ENCODE measurements at places on chromosomes 1 and 21.

DNA sequence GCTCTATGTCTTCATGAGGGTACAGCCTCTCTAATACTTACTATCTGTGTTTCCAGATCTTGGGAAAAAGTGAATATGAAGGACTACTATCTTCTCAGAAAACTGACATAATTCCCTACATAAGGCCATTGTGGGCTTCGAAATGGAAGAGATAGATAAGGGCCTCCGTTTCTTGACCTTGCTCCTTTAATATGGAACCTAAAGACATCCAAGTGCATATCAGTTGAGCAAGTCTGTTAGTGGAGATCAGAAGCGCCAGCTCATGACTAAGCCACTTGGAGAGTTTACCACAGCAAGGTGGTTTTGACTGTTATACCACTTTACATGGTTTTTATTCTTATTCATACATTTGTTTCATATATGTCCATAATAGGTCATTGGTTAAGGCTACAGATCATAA lies 35.3 kb upstream of the FCER1A start:
- peak; percentile 20 for DNase-seq

- DNase-seq: no peak
Measured at GRCh38 chr1:183883623-183884022, 78.7 kb downstream of the RGL1 start.

- no peak for DNase-seq
Measured at GRCh38 chr1:34781071-34781843, at the start of gene GJB3. GJB3 (plus strand) TSS chr1:34781214; CDS start chr1:34784763, 3,549 bp downstream.

DNA sequence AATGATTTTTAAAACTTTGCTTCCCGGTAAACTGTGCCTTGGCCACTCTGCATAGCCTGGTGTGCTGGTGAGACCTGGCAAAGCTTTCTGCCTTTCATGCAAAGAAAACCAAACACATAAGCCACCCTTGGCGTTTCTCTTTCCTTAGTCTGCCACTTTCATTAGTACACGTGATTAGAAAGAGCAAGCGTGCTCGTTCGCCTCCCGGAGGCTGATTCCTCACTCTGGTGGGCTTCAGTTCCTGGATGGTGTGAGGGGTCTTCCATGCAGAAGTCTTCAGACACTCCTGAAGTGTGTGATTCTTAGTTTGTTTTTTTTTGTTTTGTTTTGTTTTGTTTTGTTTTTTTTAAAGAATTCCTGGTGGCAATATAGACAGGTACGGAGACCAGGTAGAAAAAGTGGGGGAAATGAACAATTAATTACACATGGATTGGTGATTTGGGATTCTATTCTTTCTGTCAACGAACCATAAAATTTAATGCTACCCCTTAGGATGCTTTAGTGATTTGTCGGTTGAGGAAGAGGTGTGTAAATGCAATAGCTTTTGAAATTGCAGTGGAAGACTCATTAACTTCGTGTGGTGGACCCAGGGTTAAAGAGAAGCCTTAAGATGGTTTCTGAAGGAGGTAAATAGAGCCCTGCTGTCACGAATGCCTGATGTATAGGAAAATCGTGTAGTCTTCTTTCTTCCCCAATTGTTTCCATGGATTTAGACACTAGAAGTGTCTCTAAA lies 2.1 kb downstream of the GALNT2 start:
- no peak for DNase-seq

DNA sequence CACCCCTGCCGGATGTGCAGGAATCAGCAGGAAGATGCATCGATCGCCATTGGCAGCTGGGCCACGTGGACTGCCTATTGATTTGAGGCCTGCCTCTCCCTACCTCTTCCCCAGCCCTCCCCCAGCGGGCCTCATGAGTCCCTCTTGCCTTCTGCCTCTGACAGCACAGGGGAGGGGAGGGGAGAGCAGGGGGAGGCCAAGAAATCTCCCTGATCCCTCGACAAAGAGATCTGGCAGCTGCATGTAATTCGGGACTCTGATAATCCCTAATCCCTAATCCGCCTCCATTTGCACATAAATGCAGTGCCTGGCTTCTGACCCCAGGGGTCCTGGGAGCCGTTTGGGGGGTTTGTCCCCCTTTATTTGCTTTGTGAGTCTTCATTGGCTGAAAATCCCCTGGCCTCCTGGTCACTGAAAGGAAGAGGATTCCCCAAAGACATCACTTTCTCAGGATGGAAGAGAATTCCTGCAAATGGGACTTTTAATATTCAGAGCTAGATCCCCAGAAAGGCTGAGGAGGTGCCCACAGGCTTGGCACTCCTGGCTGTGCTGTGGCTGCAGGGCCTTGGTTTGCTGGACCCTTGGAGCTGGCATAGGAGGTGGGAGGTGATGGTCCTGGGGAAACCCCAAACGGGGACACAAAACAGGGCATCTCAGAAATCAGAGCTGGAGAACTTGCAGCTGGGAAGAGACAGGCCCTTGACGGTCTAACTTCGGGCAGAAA lies 239.4 kb upstream of the POU3F1 start:
- DNase-seq: no peak

DNA sequence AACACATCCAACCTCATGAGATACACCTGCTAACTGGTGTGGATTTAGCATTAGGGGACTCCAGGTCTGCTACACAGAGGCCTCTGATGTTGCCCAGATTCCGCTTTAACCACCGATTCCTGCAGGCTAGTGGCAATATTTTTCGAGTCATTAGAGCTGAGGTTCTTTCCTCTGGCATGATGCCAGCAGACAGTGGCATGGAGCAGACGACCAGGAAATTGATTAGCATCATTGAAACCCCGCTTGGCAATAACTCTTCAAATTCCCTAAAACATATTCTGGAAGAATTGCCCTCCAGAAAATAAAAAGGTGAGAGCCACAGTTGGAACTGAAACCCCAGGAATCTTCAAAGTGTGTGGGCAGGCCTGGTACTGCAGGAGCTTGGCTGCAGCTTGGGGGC lies 28.4 kb upstream of the ETV3 start:
- DNase-seq: no peak

DNA sequence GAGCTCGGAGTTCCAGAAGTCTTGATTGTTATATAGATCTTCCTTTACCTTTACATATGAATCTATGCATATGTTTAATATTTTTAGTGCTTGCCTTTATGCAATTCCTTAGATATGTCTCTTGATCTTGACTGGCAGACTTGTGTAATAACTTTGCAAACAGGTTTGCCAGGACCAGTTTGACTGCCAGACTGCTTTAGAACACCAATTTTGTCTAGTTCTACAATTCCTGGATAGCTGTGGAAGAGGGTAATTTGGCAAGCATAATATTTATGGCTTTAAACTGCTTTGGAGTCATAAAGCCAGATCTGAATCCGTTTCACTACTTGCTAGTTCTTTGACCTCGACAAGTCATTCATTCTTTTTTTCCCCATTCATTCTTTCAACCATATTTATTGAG lies 250.0 kb downstream of the FAF1 start:
- DNase-seq: no peak

DNA sequence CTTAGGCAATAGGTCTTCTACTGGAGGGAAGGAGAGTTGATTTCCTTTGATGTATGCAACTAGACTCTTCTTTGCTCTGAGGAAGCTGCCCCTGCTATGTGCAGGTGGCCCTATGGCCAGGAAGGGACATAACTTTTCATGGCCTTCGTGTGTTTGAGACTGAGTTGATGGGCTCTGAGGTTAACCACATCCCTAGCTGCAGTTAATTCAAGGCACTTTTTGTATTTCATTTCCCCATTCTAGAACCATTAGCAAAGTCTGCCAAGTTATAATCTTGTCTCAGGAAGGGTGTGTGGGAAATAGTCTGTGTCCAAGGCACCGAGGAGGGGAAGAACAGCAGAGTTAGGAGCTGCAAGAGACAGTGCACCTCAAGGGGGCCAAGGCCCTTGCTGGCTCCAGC lies 2.5 kb downstream of the FCRL4 start:
- DNase-seq: no peak
